ENCODE measurements at places on chromosomes 12 and 14.

DNA sequence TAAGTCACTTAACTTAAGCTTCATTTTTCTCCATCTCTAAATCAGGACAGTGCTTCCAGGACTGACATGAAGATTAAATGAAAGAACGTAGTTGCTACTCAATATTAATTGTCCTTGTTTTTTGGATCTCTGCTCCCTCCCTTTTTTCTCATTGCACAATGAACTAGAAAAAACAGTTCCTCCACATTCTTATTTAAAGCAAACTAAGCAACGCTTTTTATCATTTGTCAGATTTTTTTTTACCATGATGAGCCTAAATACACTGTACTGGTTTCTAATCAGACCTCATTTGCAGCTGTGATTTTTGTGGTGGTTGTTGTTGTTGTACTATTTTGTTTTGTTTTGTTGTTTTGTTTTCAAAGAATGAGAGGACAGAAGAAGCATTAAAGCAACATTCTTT, 23.2 kb upstream of the PARP11 start:
- no peak for DNase-seq

DNA sequence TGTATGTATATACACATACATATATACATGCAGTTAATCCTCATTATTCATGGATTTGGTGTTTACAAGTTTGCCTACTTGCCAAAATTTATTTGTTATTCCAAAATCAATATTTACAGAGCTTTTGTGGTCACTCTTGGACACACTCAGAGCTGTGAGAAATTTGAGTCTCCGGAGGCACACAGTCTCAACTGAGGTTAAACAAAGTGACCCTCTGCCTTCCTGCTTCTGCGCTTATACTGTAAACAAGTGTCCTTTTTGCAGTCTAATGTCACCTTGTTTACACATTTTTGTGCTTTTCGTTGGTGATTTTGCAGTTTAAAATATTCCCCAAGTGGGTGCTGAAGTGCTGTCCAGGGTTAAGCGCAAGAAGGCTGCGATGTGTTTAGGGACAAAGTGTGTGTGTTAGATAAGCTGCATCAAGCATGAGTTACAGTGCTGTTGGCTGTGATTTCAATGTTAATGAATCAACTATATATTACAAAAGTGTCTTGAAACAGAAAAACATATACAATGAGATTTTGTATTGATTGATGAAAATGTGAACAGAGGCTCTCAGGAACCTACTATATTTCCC, 13.1 kb upstream of the LTA4H start:
- no peak for DNase-seq

DNA sequence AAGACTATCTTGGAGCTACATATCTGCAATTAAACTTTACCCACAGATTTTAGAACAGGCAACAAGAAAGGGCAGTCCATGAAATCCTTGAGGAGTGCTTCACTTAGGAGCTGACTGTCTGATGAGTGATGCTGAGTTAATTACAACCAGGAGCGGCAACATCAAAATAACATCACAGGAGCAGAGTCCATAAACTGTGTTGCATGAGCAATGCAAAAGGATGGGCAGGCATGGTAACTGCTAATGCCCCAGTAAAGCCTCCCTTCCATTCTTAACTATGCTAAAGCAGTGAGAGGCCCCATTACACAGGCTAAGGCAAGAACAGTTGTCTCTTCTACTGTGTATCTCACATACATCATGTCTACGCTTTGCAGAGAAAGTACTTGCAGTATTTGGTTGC, 156.6 kb downstream of the PAX9 start:
- no peak for DNase-seq

GRCh38 chr12:114726092-114726710, 42.2 kb upstream of the TBX3 start:
- DNase-seq = no peak

DNA sequence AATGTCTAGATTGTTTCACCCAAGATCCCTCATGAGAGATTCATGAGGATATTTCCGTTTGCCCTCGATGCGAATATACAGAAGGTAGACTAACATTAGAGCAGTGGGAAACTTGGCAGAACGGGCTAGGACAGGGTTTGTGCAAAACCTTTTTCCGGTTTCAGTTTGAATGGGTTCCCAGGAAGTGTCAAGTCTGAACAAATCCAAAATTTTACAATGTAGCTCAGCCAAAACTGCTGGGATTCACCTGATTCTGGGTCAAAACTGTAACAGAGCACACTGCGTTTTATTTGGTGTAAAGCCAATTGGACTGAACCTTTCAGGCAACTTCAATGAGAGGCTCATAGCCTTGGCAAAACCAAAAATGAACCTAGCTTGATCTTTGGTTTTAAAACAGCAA, 337.8 kb upstream of the DIO2 start:
- no peak for DNase-seq

Measured in stimulated activated naive CD4-positive, alpha-beta T cell treated with Interleukin-2 at 50 U/mL for 16 hours (primary cell).